ENCODE measurements at places on chromosomes 3 and 15.
A peak's percentile ranks its signal among the peaks of the same experiment; 100 is the strongest.

DNA sequence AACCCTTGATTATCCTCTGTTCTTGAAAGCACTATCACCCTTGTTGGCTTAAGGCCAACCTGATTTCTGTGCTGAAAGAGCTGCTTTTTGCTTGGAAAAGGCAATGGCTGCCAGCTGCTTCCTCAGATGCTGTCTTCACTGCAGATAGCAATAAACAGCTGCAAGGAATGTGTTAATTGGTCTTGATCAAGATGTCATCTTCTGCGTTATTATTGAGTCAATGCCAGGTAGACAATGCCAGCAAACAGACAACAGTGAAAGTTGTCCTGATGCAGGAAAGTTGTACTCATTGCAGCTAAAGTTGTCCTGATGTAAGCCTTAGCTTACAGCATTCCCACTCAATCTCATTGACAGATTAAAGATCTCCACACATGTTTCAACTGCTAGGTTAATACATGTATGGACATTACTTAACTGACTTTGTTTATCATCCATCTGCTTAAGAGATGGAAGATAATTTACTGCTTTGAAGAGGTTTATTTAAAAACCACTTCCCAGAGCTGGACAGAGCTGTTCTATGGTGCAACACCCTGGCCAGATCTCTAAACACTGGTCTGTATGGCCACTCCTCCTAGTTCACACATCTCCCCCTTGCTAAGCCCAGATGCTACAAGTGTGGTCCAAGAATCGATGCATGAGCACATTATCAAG lies 251.0 kb upstream of the MCTP2 start:
- no peak for DNase-seq

DNA sequence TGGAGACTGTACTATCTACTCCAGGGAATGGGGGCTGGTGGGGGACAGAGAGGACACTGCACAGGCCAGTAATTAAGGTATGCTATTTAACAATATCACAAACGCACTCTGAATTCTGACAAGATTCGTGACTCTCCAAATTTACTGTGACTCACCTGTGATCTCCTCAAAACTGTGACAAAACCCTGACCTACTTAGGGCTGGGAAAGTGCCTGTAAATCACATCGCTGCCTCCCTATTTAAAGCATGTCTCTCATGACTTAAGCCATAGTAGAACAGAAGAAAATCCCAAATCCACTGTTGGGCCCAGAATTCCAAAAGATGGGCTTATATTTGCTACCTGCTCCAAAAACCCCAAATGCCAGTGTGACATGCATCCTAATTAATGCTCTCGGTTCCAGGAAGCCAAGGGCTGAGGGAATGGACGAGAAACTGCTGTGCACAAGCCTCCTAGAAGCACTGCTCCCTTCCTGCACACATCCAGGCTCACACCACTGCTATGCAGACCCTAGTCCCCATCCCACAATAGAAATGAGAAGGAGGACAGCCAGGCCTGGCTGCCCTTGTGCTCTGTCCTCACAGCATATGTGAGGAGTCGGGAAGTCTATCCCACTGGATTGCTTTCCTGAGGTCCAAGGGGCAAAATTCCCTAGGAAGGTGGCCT lies 187.7 kb upstream of the CHRNA7 start:
- DNase-seq = no peak

- DNase-seq = peak; percentile 40
Measured at GRCh38 chr3:18729671-18730070, 304.5 kb upstream of the SATB1 start.

GRCh38 chr15:70259028-70259424 lies 161.3 kb upstream of the TLE3 start:
- no peak for DNase-seq

- DNase-seq = no peak
Measured at GRCh38 chr3:157754451-157754850, 251.2 kb upstream of the VEPH1 start.

GRCh38 chr3:151265866-151266265 lies 12.5 kb downstream of the P2RY14 start:
- DNase-seq = peak; percentile 91

DNA sequence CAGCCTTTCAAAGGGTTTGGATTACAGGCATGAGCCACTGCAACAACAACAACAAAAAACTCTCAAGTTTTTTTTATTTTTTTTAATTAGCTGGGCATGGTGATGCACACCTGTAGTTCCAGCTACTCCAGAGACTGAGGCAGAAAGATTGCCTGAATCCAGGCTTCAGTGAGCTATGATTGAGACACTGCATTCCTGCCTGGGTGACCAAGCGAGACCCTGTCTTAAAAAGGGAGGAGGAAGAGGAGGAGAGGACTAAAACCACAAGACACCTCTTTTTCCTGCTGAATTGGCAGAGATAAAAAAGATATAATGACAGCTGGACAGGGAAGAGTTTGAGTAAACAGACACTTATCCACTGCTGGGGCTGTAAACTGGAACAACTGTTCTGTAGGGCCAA lies 22.7 kb upstream of the CHRNB4 start:
- DNase-seq = peak; percentile 65

Data from KBM-7 (cell line).